ENCODE measurements at places on chromosomes 1 and 21.

- DNase-seq, result no peak
Observed at GRCh38 chr1:51578383-51579109, 38.3 kb upstream of the OSBPL9 start.

GRCh38 chr1:54575605-54576290 lies 27.7 kb downstream of the ACOT11 start:
- DNase-seq, result no peak

DNA sequence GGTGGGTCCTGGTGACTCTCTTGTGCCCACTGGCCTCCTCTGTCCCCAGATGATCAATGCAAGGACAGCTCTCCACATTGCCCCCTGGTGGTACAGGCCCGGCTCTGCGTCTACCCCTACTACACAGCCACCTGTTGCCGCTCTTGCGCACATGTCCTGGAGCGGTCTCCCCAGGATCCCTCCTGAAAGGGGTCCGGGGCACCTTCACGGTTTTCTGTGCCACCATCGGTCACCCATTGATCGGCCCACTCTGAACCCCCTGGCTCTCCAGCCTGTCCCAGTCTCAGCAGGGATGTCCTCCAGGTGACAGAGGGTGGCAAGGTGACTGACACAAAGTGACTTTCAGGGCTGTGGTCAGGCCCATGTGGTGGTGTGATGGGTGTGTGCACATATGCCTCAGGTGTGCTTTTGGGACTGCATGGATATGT lies 10.8 kb downstream of the ADAMTSL4 start:
- no peak for DNase-seq

DNA sequence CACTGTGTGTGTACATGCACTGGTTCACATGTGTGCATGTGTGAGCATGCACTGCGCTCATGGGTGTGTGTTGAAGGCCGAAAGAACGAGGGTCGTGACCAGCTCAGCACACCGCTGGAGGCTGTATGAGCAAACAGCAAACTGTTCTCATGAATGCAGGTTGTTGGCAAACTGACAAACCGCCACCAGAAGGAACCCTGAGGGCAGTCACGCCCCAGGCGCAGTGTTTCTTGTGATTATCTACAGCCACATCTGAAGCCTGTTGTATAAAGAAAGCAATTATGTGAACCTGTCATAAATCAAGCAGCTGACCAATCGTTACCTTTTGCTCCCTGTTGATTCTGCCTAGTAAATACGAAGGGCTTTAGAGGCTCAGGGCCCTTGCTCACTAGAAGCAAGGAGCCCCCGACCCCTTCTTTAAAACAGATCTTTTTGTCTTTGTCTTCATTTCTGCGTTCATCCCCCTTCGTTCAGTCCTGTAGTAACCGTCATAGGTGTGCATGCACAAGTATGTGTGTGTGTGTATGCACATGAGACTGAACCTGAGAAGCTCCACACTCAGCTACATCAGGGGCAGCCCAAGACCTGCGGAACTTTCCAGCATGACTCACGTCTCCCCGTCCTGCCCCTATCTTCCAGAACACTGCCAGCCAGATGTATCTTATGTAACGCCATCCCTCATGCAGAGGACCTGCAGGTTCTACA lies 16.8 kb upstream of the RIPK4 start:
- DNase-seq, result peak; percentile 98

GRCh38 chr1:246787781-246788513 lies 63.7 kb downstream of the SCCPDH start:
- no peak for DNase-seq

GRCh38 chr1:1080122-1080757 lies 6.1 kb upstream of the RNF223 start:
- no peak for DNase-seq

- no peak for DNase-seq
Observed at GRCh38 chr21:32046191-32046590, 173.4 kb downstream of the HUNK start.

- peak; percentile 89 for DNase-seq
Observed at GRCh38 chr1:204072931-204073836, at the start of gene SOX13. Gene SOX13 (plus strand): TSS chr1:204073115. CDS start chr1:204112916, 39,801 bp downstream.

DNA sequence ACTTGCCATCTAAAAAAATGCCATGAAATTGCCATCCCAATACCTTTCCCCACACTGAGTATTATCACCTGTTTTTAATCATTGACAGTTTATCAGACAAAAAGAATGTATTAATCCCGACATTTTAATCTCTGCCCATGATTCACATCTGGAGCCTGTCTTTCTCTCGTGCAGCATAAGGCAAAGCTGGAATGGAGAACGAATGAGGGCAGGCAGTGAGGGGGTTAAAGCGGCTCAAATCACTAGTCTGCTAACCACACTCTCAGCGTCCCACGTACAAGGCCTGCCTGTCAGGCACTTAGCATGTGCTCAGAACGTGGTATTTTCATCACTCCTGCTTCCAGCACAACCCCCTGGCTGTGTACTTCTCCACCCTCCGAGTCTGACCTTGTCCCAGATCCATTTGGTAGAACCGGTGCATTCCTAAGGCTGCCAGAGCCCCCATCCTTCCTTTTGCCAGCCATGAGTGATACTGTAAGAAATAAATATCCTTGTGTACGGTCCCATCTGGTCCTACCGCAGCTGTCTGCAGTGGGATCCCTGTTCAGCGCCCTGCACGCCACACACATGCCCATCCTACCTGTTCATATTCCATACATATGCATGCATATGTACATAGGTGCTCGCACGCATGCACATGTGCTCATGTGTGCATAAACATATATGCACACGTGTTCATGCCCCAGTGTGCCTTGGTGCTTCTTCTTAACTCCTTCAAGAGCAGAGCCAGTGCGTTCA lies 34.6 kb upstream of the FHAD1 start:
- no peak for DNase-seq

- no peak for DNase-seq
Observed at GRCh38 chr1:183889095-183889494, 84.2 kb downstream of the RGL1 start.

GRCh38 chr1:244353551-244354091 lies 98.1 kb downstream of the ADSS2 start:
- peak; percentile 92 for DNase-seq

GRCh38 chr1:101366513-101367215 lies 129.8 kb downstream of the S1PR1 start:
- peak; percentile 11 for DNase-seq

GRCh38 chr1:109167001-109167506 lies 46.7 kb upstream of the SARS1 start:
- DNase-seq, result no peak

GRCh38 chr1:3668585-3669300 lies 16.4 kb downstream of the TP73 start:
- DNase-seq, result peak; percentile 37

GRCh38 chr1:244063498-244063897 lies 12.4 kb downstream of the ZBTB18 start:
- DNase-seq, result no peak

DNA sequence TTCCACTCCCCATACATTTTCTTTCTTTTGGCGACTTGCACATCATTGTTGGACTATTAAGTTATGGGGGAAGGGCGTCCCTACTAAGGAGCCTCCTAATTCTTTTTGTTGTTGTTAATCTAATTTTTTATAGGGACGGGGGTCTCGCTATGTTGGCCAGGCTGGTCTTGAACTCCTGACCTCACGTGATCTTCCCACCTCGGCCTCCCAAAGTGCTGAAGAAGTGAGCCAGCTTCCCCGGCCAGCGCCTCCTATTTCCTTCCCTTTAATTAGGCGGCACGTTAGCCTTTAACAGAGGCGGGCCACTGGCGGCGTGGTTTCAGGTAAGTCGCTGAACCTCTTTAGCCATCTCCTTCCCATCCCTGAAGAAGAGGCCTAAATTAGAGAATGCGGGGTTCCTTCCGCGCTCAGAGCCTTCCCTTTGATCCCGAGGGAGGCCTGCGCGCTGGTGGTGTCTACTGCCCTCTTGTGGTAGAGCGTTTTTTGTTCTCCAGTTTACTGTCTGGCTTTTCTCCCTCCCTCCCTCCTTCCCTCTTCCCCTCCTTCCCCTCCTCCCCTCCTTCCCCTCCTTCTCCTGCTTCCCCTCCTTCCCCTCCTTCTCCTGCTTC lies 38.1 kb downstream of the TNFRSF9 start:
- DNase-seq, result peak; percentile 47

DNA sequence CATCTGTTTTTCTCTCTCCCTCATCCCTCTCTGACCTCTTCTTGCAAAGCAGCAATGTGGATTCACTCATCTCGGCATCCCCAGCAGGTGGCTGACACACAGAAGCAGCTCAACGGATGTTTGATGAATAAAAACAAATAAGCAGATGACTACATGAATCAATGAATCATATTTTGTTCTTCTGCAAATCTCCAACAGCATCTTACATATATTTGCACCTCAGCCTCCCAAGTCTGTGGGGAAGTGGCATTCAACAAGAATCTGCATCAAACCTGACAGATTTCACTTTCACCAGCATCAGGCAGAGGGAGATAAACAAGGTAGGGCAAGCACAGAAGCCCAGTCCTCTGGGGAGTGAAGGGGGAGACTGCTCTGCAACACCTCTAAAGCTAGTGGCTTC lies 34.0 kb downstream of the CAPN8 start:
- no peak for DNase-seq

DNA sequence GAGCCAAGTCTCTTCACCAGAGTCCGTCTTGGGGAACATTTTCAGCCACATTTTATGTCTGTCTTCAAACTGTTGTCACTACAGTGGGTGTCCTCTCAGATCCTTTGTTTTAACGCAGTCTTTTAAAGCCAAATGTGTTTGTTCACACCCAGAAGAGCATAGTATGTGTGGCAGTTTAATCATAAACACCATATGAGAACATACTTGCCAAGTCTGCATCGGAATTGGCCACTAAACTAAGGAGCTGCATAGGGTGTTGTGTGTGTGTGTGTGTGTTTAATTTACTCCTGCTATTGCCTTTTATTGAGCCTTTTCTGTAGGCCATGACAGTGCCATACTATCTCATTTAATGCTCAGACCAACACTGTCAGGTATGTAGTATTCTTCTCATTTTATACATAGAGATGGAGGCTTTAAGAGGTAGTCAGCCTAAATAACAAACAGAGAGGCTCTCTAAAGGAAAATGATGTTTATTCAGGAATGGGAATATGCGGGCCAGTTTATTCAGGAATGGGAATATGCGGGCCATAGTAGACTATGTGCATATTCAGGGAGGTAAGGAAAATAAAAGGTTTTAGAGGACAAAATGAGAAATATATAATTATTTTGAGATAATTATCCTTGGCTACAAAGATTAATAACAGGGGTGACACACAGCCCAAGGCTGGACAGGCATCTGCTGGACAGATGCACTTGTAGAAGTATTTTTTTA lies 67.9 kb upstream of the L1TD1 start:
- no peak for DNase-seq

DNA sequence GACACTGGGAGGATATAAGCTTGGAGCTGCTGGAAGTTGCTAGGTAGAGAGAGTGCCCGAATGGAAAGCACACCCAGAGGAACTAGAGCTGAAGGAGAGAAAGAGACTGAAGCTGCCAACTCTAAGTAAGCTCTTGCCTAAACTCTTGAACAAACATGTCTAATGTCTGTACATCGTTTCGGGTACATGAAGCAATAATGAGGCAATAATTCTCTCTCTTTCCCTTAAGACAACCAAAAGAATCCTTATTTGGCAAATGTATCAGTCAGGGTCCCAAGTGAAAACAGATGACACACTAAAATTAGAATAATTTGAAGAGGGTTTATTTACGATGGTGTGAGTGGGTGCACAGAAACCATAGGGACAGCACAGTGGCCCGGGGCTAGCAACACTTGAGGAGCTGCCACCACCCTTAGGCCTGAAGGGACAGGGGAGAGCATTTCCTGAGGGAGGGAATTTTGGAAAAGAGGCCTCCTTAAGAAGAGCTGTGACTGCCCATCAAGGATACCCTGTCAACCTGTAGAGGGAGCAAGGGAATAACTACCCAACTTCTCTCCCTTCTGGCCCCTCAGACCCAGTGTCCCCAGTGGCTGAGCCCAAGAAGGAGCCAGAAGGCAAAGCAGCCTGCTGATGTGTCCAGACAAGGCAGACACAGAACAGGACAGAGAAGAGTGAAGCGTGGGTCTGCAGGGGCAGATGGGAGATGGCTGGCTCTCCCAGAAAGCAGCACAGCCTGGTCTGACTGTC lies 36.1 kb upstream of the KHDRBS1 start:
- peak; percentile 39 for DNase-seq

DNA sequence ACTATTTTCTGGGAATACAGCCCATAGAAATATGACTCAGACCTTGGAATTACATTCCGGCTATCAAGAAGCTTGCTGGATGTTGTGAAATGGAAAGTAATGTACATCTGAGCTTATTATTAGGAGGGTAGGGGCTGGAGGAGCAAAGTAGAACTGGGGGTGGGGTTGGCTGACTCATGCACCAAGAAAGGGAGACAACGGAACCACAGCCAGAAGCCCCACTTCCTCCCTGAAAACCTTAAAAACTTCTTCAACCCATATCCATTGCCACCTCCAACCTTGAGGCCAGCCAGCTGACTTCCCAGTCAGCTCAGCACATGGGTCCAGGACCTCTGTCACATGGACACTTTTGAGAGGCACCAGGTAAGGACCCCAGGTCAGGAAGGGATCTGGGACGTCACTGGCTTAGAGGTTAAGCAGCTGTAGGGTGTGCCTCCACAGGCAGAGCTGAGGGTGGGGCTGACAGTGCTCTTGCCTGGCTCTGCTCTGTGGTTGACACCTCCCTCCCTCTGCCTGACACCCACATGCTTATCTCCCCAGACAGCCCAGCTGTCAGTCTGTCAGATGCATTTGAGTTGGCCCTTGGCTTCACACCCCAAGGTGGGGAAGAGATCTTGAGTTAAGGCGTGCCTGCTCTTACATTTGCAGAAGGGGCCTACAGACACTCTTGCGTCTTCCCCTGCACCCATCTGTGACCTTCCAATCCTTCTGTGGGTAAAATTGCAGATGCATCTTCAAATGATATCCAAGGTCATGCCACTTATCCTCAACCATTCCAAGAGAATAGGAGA lies 5.7 kb upstream of the ZNF683 start:
- DNase-seq, result peak; percentile 87

GRCh38 chr1:8718850-8719361 lies 98.5 kb downstream of the RERE start:
- no peak for DNase-seq

- no peak for DNase-seq
Observed at GRCh38 chr1:24939675-24940193, 9.7 kb upstream of the RUNX3 start.

- DNase-seq, result no peak
Observed at GRCh38 chr1:210262897-210263272, 30.3 kb downstream of the SERTAD4 start.

GRCh38 chr1:149995927-149996326 lies 14.6 kb downstream of the OTUD7B start:
- peak; percentile 95 for DNase-seq

DNA sequence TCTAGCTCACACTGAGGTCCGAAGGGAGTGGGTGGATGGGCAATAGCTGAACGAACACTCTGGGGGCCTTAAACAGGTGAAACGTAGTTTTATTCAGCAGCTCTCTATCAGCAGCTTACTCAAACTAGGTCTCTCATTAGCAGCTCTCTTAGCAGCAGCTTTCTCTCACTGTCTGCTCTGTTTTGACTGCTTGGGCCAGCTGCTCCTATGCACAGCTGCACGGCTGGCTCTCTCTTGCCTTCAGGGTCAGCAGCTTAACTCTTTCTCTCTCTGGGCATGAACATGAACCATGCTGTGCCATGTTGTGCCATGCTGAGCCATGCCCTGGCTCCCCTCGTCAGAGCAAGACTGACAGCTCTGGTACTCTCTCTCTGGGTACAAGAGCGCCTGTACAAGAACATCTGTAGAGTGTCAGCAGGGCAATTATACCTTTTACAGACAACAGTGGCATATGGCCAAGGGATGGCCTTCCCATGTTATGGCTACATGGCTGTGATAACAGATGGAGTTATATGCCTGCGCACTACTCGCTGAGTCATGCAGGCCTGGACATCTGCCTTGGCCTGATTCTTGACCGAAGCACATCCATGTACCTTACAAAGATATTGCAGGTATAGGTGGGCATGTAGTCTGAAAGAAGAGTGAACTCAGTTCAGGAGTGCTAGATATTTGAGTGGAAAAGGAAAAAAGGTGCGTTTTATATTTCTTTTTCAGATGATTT lies 152.4 kb downstream of the LEPR start:
- no peak for DNase-seq

Data from mammary epithelial cell (primary cell).